ENCODE measurements at places on chromosomes 2 and 18.

- DNase-seq = no peak
Measured at GRCh38 chr2:203279288-203279687, 40.5 kb downstream of the CYP20A1 start.

DNA sequence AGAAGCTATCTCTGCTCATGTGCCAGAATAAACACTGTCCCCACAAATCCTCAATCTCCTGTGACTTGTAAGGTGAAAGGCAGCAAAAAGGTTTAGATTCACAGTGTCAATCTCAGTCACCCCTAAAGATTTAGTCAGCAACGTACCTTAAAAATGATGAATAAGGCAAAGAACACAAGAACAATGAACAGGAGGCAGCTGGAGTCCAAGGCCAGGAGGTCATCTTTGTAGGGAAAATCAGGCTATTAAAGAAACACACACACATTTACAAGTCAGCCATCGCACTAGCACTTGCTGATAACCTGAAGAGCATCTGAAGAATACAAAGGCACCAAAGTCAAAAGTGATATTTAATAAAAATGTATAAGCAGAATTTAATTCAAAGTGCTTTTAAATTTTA is 16.6 kb downstream of the LAPTM4A start:
- no peak for DNase-seq

DNA sequence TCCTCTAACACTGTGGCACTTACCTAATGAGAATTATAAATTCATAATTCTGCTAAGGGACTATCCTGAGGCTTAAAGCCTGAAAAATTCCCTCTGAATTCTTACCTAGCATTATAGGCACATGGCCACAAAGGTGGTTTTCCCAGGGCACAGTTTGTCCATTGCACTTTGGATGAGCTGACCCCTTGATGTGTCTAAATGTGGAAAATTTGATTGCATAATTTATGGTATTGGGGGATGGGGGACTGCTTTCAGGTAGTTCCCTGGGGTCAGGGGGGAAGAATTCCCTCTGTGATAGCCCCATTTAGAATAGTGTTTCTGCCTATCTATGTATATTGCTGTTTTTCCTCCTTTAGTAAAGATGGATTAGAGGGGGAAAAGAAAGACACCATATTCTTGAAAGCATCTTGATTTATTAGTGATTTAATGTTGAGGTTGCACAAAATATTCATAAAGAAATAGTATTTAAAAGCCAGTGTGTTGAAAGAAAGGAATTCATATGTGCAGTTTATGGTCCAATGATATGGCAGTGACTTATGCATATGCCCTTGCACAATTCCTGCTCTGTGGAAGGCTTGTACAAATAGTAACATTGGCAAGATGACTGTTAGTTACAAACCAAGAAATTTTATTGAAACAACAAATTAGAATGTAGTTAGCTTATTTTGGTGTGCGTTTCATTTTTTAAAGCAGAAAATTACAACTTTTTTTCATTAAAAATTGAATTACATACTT is 8.7 kb upstream of the HTR2B start:
- DNase-seq = no peak

- DNase-seq = no peak
Measured at GRCh38 chr2:37414470-37414949, 70.1 kb downstream of the QPCT start.

- peak; percentile 46 for DNase-seq
Measured at GRCh38 chr2:47907039-47907781, 912 bp upstream of the FBXO11 start.

DNA sequence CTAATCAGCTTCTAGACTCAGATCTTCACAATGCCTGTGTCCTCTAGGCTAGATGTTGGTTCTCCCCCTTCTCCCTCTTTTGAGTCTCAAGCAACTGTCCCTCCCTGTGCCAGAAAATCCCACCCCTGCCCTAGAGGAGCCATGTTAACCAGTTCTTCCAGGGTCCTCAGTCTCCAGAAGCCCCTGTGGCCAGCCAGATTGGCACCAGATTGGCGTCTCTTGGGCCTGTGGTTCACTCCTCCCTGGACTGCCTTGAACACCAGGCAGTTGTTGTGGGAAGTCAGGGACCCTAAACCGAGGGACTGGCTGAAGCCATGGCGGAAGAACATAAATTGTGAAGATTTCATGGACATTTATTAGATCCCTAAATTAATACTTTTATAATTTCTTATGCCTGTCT is 36.6 kb downstream of the CYP26B1 start:
- DNase-seq = no peak

GRCh38 chr18:78966793-78967106 is 12.9 kb upstream of the SALL3 start:
- DNase-seq = no peak

- DNase-seq = no peak
Measured at GRCh38 chr2:233489666-233490065, 76.9 kb downstream of the USP40 start.

DNA sequence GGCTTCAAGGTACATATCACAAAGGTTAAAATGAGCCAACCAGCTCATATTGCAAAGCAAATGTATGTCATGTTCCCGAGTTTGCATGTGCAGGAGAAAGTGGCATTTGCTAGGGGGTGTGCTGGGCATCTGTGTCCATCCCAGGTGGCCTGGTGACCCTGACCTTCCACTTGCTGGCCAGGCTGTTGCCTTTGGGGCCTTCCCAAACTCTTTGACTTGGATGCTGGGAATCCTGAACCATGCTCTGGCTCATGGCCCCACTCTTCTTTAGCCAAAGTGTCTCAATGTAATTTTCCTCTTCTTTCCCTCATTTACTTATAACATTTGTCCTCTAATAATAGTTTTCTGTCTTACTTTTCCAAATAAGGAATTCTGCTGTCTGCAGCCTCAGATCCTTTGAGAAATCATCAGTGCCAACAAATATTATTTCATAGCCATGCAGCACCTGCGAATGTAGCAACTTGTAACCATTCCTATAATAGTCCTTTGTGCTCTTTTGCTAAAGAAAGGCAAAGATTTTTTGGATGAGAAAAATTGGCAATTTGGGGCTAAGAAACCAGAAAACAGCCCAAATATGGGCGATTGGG is 64.2 kb downstream of the MTCL1 start:
- DNase-seq = no peak

GRCh38 chr18:9570255-9570654 is 44.1 kb downstream of the PPP4R1 start:
- DNase-seq = no peak

- DNase-seq = no peak
Measured at GRCh38 chr2:29097569-29097968, 17.6 kb upstream of the CLIP4 start.

GRCh38 chr18:35376393-35376741 is 770 bp downstream of the ZNF396 start:
- no peak for DNase-seq

DNA sequence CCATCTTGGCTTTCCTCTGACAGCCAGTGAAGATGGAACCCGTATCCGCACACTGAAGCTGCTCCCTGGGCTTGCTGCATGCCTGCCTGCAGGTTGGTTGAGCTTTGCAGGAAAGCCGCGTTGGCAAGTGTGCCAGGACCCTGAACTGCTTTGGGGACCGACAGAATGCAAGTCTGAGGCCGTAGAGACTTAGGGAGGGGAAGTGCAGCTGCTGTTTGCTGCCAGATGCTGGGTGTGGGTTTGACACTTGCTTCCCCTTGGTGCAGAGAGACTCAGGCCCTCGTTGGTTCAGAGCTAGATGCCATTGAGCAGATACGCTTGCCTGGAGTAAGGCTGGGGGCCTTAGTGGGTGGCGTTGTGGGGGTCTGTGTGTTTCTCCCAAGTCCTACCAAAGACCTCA is 13.1 kb upstream of the PHLPP1 start:
- DNase-seq = no peak

GRCh38 chr2:227325839-227326195 is 766 bp downstream of the MFF start:
- no peak for DNase-seq

DNA sequence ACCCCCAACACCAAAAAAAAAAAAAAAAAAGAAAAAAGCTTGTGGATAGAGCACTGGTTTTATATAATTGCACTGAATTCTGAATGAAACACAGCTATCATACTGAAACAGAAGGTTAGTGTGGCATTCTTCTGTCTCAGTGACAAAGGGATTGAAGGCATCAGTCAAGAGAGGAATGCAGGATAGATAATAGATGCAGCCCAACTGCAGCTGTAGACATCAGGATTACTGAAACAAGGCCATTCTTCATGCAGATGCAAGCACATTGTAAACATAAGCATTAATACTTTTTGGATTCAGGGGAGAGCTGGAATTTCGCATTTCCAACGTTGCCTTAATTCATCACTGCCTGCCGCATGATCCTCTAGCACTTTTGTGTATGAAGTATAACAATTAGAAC is 897.4 kb upstream of the KLHL29 start:
- DNase-seq = no peak

All from esophagus squamous epithelium (tissue), 5 donors.